ENCODE measurements at places on chromosomes 6 and 20.

DNA sequence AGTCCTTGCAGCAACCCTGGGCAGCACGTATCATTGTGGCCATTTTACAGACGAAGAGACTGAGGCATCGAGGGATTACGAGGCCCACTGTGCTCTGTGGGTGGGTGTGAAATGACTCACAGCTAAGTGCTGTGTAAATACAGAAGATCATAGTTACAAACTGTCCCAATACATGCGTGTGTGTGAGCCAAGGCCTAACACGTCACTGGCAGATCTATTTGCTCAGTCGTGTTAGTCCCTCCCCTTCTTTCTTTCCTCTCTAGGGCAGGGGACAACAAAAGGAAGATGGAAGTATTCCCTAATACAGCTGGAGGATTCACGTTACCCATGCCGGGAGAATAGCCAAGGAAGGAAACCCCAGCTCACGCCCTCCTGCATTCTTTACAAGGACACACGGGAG lies 175.9 kb downstream of the CDC5L start:
- DNase-seq = no peak

- peak; percentile 91 for DNase-seq
Measured at GRCh38 chr6:44221291-44221960, 2.0 kb upstream of the SLC29A1 start.

DNA sequence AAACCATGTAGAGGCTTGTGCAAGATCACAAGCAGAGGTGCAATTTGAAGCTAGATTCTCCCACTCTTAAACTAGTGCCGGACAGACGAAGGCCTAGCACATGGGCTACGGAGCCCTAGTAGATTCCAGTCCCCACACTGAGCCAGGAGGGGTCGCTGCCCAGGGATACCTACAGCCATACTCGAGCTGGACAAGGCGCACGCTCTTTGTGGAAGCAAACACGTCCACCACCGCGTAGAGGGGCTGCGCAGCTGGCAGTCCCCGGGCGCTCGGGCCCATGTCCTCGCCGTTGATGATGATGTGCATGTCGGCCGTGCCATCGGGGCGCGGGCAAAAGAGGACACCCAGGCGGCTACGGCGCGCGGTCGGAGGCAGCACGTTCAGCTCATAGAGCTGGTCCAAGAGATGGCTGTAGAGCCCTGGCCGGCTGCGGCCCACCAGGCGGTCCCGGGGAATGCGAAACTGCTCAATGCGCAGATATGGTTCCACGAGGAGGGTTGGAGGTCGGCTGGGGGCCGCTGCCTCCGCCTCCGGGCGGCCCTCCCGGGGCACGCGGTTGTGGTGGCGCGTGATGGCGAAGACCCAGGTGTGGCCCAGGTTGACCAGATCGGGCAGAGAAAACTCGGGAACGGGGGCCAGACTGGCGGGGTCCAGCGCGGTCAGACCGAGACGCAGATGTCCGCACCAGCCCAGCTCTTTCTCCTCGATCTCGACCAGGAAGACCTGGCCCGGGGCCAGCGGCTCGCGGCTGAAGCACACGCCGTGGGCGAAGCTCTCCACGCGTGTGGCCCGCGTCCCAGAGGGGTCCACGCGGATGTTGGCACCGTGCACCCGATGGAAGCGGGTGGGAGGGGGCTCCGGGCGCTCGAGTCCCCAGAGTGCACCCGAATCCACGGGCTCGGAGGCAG lies 677 bp downstream of the NEURL2 start:
- DNase-seq = peak; percentile 74

GRCh38 chr20:9572670-9573069 lies 58.3 kb downstream of the LAMP5 start:
- DNase-seq = no peak

- DNase-seq = peak; percentile 57
Measured at GRCh38 chr6:44268095-44268628, 2.1 kb upstream of the TMEM151B start.

GRCh38 chr20:33674294-33675135 lies at the start of gene NECAB3:
Gene NECAB3, minus strand, starts transcription at chr20:33674428. Its CDS starts 76 bp downstream, at chr20:33674352.
- DNase-seq = peak; percentile 55

DNA sequence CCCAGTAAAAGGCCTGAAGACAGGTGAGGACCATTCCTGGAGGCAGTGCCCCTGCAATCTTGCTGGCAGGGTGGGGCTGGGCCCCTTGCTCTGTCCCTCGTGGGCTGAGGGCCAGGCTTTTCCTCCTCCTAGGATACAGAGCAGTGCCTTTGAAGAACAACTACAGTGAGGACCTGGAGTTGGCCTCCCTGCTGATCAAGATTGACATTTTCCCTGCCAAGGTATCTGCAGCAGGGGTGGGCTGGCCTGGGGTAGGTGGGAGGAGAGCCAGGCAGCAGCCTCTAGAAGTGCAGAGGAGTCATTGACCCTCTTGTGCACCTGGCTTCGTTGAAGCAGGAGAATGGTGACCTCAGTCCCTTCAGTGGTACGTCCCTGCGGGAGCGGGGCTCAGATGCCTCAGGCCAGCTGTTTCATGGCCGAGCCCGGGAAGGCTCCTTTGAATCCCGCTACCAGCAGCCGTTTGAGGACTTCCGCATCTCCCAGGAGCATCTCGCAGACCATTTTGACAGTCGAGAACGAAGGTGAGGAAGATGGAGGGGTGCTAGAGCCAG lies 36.5 kb downstream of the PLCG1 start:
- DNase-seq = no peak

GRCh38 chr6:106163446-106163965 lies 77.4 kb downstream of the PRDM1 start:
- DNase-seq = peak; percentile 9

DNA sequence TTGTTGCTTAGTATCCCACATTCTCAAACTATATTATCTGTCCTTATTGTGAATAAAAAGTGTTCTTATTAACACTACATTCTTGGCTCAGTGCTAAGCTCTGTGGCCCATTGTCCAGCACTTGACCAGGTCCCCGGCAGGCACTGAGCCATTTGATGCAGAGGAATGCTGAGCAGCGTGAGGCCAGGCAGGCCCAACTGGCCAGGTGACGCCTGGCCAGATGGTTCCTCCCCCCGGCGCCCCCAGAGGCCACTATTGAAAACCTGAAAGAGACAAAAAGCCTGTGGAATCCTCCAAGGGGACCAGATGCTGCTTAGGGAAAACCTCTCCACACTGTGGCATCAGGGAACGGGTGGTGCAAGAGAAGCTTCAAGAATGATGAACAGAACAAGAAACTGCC lies 597.5 kb upstream of the JAG1 start:
- no peak for DNase-seq

GRCh38 chr6:21771626-21772320 lies 178.2 kb downstream of the SOX4 start:
- peak; percentile 83 for DNase-seq

GRCh38 chr6:54244430-54244829 lies 63.8 kb upstream of the TINAG start:
- peak; percentile 29 for DNase-seq

GRCh38 chr6:44071670-44072451 lies 55.4 kb downstream of the MRPL14 start:
- DNase-seq = no peak

GRCh38 chr20:57391439-57392301 lies 474 bp downstream of the RBM38 start:
- no peak for DNase-seq

DNA sequence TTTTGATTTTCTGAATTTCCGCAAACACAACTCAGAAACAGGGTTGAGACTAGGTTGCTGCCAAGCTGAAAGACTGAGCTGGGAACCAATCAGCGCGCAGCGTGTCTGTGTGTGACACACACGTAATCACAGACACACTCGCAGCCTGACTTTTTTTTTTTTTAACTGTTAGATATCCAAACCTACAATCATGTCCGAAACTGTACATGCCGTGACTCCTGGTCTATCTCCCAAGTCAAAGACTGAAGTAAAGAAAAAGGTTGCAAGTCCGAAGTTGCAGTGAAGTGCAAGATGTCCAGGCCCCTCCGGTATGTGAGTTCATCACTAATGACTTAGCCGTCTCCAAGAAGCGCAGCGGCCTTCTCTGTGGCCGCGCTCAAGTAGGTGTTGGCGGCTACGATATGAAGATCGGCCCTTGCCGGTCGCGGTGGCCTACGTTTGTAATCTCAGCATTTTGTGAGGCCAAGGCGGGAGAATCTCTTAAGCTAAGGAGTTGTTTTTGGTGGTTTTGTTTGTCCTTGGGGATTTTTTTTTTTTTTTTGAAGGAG lies 108.2 kb downstream of the HFE start:
- peak; percentile 84 for DNase-seq

DNA sequence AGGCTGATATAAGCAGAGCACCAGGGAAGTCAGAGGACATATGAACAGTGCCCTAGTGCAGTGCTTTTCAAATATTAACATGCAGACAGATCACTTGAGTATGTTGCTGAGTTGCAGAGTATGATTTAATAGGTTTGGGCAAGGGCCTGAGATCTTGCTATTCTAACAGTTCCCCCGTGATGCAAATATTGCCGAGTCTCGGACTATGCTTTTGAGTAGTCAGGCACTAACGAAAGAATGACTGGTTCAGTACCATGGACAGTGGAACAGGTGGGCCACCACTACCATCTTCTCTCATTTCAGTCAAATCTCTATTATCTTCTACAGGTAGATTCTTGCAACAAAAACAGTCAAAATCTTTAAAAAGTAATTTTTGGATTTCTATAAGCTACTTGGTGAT lies 3.7 kb upstream of the TMEM200A start:
- no peak for DNase-seq

- DNase-seq = no peak
Measured at GRCh38 chr20:59770270-59770669, 163.2 kb downstream of the SYCP2 start.

GRCh38 chr20:5090191-5090590 lies 29.6 kb downstream of the PCNA start:
- peak; percentile 85 for DNase-seq

GRCh38 chr6:43621078-43621835 lies 7.8 kb downstream of the GTPBP2 start:
- no peak for DNase-seq

DNA sequence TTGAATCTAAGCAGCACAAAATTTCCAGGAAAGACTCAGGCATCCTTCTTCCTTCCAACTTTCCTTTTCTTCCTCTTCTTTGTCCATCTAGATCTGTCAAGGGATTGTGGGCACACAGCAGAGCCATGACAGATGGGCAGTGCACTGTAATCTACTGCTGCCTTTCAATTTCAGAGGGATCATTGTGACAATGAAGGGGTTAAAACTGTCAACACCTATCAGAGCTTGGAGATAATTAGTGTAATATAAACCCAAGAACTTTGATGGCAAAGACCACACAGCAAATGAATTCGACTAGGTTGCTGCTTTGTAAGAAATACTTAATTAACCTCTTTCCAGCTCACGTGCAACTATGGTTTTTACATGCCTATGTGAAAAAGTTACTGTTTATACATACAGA lies 55.0 kb downstream of the SAMD5 start:
- no peak for DNase-seq

- DNase-seq = no peak
Measured at GRCh38 chr6:6655805-6656251, 67.3 kb downstream of the LY86 start.

DNA sequence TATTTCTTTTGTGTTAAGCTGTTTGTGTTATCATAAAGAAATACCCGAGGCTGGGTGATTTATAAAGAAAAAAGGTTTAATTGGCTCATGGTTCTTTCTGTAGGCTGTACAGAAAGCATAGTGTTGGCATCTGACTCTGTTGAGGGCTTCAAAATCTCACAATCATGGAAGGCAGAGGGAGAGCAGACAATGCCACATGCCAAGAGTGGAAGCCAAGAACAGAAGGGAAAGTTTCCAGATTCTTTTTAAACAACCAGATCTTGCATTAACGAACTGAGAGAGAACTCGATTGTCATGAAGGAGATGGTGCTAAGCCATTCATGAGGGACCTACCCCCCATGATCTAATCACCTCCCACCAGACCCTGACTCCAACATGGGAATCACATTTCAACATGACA lies 290.1 kb downstream of the BMP2 start:
- no peak for DNase-seq

DNA sequence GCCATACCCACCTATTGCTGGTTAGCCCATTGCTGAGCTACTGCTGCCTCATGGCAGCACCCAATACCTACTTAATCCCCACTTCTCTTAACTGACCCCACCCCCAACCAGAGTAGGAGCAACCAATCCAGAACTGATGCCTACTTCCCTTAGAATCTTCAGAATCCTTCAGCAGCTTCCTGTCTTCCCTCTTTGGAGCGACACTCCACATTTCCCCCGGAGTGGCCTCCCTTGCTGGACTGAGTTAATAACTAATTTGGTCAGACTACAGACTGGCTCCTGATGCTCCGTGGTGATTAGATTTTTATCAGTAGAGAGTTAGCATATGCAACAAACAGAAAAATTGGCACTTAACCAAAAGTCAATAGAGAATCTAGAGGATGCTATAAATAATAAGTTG lies 51.2 kb upstream of the UBR2 start:
- DNase-seq = no peak

GRCh38 chr6:44820321-44820720 lies 432.8 kb downstream of the CDC5L start:
- no peak for DNase-seq

All from kidney capillary endothelial cell (primary cell).